PC-9 (cell line): ENCODE measurements at places on chromosomes 2 and 18. TPM values are rescaled to one million over a fixed set of nuclear protein-coding genes. Genes with fewer than 3 reads are reported as not detected.

The RIT2 gene
- not detected in 2 replicates for total RNA-seq

The LBH gene
- 30.6 and 34.4 TPM in 2 replicates for total RNA-seq

The MERTK gene
- total RNA-seq: 1.6 and 3.4 TPM in 2 replicates

The RAB6C gene
- total RNA-seq: not detected in 2 replicates

The AGXT gene
- total RNA-seq: not detected in 2 replicates

The CRYGD gene
- total RNA-seq: not detected in 2 replicates

The ABCG5 gene
- total RNA-seq: not detected in 2 replicates

The TLX2 gene
- total RNA-seq: 3.1 and 3.8 TPM in 2 replicates

The STK36 gene
- 47.8 and 52.9 TPM in 2 replicates for total RNA-seq
